Psoas muscle (tissue), 8 donors: ENCODE measurements at places on chromosomes 7 and 10. TPM values are rescaled to one million over a fixed set of nuclear protein-coding genes. Genes with fewer than 3 reads are reported as not detected.
A peak's percentile ranks its signal among the peaks of the same experiment; 100 is the strongest.

- DNase-seq: peak; percentile 62
- peak overlapping the region; percentile 42 for H3K4me3 ChIP-seq
- H3K27me3 ChIP-seq: no peaks in the 10 kb centered on the region
- H3K27ac ChIP-seq: peak overlapping the region; percentile 80
These were observed 53.8 kb downstream of the INPP5A start for GRCh38 chr10:132591166-132591971.

GRCh38 chr7:47406801-47407129 lies 175.1 kb downstream of the TNS3 start:
- no peak for DNase-seq
- H3K27me3 ChIP-seq: no peaks in the 10 kb centered on the region
- H3K27ac ChIP-seq: peak overlapping the region; percentile 65
- H3K4me1 ChIP-seq: peaks cover 27% of the 10 kb centered on the region

DNA sequence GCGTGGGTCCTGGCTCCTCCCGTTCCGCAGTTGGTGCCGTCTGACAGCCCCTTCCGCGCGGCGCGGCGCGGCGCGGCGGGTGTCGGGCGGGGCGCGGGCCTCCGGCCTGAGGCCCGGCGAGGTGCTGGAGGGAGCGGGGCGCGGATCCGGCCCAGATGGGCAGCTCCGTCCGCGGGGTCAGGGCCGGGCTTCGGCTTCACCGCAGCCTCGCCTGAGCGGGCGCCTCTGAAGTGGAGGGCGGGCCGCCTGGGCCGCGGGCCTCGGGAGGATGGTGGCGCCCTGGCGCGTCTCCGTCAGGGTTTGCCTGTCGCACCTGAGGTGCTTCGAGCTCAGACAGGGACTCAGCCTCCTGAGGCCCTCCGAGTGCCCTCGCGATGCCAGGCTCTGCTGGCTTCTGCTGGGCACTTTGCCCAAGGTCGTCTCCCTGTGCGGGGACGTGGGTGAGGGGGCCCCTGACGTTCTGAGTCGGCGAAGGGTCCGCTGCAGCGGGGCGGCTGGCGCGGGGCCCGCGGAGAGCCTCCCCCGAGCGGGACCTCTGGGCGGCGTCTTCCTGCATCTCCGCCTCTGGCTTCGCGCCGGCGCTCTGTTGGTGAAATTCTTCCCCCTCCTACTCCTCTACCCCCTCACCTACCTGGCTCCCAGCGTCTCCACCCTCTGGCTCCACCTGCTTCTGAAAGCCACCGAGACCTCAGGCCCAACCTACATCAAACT lies 473 bp downstream of the ADCK2 start:
- no peaks in the 10 kb centered on the region for H3K36me3 ChIP-seq
- H3K27ac ChIP-seq: peak overlapping the region; percentile 77
- peaks cover 32% of the 10 kb centered on the region for H3K4me1 ChIP-seq
- peak; percentile 73 for DNase-seq
- H3K4me3 ChIP-seq: peak overlapping the region; percentile 91

Gene TAS2R41
- not detected for total RNA-seq

Gene DIP2C
- 28.9 TPM for total RNA-seq

Gene ATG9B
- total RNA-seq: not detected

DNA sequence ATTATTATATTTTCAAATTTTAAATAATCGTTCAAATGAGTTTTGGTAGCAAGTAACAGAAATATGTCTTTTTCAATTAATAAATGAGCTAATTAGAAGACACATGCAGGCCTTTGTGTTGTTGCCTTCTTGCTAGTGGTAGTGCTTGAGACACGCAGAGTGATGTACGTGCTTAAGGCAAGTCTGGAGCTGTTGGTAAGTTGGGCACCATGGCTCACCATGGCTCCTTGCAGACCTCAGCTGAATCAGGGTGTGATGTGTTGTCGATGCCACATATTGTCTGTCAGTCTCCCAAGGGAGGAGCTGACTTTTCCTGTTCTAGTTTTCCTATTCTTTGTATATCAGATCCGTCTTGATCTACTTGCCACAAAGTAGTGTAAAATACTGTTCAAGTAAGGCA lies 8.3 kb downstream of the CDK14 start:
- peaks cover 23% of the 10 kb centered on the region for H3K4me1 ChIP-seq
- no peak for DNase-seq
- H3K36me3 ChIP-seq: no peaks in the 10 kb centered on the region
- H3K4me3 ChIP-seq: no peak overlapping the region

- peak overlapping the region; percentile 93 for H3K27ac ChIP-seq
- peak; percentile 84 for DNase-seq
- peaks cover 10% of the 10 kb centered on the region for H3K36me3 ChIP-seq
- peaks cover 64% of the 10 kb centered on the region for H3K4me1 ChIP-seq
- peak overlapping the region; percentile 76 for H3K4me3 ChIP-seq
These were observed 965 bp downstream of the ZCCHC24 start for GRCh38 chr10:79444199-79445119.

- no peak overlapping the region for H3K4me3 ChIP-seq
- H3K27me3 ChIP-seq: no peaks in the 10 kb centered on the region
- no peak overlapping the region for H3K27ac ChIP-seq
- H3K36me3 ChIP-seq: no peaks in the 10 kb centered on the region
- H3K4me1 ChIP-seq: peaks cover 2% of the 10 kb centered on the region
These were observed 79.3 kb upstream of the PDGFA start for GRCh38 chr7:598899-599298.

DNA sequence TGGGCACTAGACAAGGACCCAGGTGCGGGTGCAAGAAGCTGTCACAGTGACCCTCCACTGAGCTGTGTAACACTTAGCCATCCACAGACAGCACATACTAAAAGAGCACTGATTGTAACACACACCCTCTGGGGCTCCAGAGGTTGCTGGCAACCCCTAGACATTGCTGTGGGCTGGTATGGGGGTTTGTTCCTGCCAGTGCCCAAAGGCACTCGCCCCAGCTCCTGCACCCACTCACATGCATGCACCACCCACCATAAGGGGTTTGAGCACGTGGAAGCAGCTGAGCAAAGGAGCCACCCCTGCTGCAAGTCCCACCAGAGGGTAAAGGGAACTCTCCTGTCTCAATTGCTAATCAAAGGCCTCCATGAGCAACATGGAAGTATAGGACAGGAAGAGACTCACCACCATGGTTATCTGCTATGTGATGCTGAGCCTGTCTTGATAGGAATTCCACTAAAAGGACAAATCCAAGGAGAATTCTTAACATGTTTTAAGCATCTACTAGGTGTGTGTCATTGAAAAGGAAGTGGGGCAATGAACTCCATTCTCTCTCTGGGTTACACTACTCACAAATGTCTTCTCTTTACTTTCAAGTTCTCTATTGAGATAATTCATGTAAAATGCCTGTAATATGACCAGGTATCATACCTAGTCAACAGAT lies 103.1 kb downstream of the GFRA1 start:
- H3K27ac ChIP-seq: no peak overlapping the region
- no peaks in the 10 kb centered on the region for H3K36me3 ChIP-seq
- no peaks in the 10 kb centered on the region for H3K27me3 ChIP-seq
- H3K4me1 ChIP-seq: no peaks in the 10 kb centered on the region
- DNase-seq: no peak

Gene TAC1
- not detected for total RNA-seq
